ENCODE measurements at places on chromosomes 1 and 21.
A peak's percentile ranks its signal among the peaks of the same experiment; 100 is the strongest.

- DNase-seq, result no peak
Observed at GRCh38 chr21:40291560-40291959, 424.3 kb downstream of the PCP4 start.

DNA sequence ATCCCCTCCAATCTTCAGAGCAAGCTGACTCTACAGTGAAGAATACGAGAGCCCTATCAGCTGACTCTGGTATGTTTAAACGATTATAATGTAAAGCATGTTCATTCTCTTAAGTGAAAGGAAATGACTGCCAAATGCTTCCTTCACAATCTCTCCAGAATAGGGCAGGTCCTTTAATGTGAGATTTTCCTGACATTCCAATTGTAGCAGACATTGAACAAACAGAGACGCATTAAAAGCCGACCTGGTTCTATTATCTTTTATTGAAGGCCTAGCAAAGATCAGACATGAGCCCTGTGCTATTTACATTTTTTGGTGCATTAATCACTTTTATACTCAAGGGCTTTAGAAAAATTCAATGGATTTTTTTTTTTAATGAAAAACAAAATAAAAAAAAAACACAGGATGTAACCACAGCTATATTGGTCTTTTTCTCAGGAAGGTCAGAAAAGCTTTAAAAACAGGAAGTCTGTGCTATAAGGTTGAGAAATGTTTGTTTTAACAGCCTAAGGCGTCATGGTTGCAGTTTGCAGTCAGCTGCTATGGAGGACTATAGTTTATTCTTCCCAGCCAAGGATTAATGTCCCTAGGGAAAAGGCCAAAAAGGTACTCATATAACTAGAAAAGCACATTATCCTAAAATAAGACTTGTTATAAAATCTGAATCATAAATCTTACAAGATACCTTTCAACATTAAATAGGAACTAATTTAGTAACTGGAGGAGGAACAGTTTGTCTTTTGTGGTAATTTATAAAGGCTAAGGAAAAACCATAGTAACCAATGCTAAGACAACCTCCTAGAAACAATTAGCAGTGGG, 104.8 kb downstream of the RERE start:
- DNase-seq, result peak; percentile 38

DNA sequence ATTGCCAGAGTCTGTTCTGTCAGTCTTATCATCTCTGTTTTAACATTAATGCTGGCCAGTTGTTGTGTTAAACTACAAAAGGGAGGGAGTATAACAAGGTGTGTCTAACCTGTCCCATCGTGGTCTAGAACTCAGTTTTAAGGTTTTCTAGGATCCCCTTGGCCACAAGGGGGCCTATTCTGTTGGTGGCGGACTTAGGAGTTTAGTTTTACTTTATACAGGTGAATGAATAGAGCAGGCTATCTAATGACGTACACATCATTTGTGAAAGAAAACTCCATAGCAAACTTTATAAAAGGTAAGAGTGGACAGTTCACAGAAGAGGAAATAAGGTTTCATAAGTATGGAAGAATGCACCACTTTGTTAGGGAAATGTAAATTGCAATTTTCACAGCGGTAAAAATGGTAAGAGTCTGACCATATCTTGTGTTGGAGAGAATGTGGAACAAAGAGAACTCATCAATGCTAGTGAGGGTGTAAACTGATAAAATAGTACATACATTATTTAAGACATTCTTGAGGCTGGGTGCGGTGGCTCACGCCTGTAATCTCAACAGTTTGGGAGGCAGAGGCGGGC, 2.5 kb upstream of the ATF6 start:
- DNase-seq, result no peak

DNA sequence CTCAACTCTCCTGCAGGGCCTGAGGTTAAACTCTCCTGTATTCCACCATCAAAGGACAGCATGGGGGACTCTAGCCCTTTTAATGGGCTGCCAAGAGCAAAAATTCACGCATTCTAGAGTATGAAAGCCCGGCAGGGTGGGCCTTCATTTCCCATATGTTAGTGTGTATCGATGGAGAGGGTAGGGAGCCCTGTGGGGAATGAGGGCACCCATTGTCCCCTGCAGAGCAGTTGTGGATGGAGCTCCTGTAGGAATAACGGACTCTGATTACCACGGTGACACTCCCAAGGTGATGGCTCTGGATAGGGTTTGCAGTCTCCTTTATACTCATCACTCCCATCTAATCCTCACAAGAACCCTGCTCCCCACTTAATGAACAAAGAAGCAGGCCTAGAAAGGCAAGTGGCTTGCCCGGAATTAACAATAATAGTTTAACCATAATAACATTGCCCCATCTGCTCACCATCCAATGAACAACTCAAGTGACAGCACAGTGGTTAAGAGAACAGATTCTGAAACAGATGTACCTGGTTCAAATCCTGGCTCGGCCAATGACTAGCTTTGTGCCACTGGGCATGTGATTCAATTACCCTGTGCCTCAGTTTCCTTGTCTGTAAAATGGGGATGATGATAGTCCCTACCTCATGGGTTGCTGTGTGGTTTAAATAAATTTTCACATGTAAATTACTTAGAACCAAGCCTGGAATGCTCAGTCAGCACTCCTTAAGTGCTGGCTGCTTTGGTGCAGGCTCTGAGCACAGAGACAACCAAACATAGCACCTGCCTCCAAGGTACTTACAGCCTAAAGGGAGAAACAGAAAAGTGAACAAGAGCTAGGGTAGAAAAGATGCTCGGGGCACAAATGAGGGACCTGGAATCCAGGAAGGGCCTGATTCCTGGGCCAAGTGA, 29.0 kb downstream of the HIVEP3 start:
- DNase-seq, result no peak

DNA sequence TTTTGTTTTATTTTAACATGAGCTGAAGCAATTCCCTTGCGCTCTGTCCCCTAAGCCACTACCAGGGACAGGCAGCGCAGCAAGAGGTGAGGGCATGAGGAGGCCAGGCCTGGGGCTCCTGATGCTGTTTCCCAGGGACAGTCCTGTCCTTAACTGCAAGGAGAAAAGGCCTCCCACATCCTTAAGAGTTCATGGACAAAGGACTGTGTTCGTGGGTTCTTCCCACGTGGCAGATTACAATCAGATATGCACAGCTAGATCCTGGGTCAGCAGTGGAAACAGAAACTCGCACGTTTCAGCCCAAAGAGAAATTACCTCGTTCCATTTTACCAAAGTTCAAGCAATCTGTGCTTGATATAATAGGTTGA, 85.8 kb downstream of the MIS18A start:
- DNase-seq, result no peak

GRCh38 chr1:149884433-149885338, 14.7 kb upstream of the BOLA1 start:
- DNase-seq, result no peak

DNA sequence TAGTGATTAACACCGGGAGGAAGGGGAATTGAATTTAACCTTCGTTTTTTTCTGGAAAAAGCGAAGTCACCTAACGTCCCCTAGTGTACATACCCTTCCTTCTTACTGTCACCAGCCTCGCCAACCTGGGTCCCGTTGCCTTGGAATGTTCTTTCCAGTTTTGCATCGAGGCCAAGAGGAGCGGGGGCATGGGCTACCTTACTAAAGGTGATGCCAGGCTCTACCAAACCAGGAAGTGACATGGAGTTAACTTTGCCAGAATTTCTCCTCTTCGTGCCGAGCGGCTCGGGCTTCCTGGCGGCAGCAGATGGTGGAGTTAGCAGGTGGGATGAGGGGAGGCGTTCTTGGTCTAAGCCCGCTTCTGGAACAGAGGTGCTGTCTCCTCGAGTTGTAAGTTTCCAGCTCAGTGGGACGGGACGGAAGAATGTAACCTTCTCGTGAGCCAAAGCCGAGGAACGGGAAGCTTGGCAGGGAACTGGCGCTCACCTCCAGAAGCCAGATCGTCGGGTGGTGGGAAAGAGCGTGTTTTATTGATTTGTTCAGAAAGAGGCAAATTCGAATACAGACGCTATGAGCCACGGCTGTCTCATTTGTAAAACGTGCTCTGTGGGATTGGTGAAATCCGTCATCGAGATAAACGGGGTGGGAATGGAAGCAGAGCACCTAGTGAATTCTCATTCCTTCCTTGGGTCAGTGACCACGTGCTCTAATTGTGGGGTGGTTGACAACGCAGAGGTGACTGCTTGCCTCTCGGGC, 486 bp downstream of the NIPAL3 start:
- peak; percentile 38 for DNase-seq

DNA sequence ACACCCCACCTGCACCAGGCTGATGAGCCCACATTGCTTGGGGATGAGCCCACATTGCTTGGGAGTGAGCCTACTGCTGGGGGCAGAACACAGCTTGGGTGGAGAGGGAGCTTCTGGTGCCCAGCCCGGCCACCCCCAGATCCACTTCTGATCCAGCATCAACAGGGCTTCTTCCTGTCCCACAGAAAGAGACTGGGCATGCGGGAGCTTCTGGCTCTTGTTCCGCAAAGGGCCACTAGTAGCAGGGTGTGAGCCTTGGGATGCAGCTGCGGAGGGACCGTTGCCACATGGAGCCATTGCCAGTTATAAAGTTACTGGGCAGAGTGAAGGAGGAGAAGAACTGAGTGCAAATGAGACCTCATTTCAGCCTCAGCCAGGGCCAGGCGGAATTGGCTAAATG, 36.3 kb downstream of the PKP1 start:
- DNase-seq, result peak; percentile 6

- peak; percentile 90 for DNase-seq
Observed at GRCh38 chr1:22814176-22815042, 103.8 kb downstream of the EPHB2 start.

DNA sequence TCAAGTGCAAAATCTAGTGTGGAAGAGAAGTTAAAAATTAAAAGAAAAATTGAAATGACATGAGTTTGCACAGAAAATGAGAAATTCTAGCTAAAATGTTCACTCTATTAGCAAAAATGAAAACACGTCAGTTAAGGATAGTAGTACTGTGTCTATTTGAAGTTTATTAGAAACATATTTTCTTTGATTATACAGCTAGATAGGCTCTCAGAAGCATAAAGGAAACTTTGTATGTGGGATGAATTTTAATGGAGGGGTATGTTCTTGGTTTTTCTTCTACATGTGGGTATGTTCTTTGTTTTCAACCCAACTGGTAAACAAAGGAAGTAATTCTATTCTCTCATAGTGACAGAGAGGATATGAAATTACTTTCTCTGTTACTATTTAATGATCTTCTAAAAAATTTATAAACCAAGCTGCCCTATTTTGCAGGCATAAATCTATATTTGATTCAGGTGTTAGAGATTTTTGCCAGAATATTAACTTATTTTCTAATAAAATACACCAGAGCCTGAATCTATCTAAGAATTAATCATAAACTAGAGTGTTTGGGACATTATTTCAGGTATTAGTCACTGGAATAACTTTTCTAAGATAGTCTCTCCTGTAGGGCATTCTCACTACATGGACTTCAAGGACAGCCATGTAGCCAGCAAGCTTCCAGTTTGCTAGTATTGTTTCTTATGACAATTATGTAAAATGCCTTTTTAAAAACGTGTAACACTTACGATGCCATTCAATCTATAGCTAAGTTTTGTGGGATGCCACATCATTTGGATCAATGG, 15.8 kb downstream of the GPSM2 start:
- DNase-seq, result no peak

- DNase-seq, result no peak
Observed at GRCh38 chr1:244802041-244802440, 33.4 kb upstream of the COX20 start.

- no peak for DNase-seq
Observed at GRCh38 chr1:47694011-47694890, 256.4 kb downstream of the FOXD2 start.
